Cerebellum (tissue), 4 donors: ENCODE measurements at places on chromosomes 4 and X.
A peak's percentile ranks its signal among the peaks of the same experiment; 100 is the strongest.

- DNase-seq, result no peak
These were observed 13.2 kb upstream of the CTSO start for GRCh38 chr4:155966731-155967395.

- DNase-seq, result peak; percentile 2
These were observed at the start of gene ADGRG2 for GRCh38 chrX:19121898-19122640. Gene ADGRG2 (minus strand): TSS chrX:19122468. CDS start chrX:19068834, 53,634 bp downstream.

- no peak for DNase-seq
These were observed 178 bp downstream of the NELFA start for GRCh38 chr4:2008671-2008920.

DNA sequence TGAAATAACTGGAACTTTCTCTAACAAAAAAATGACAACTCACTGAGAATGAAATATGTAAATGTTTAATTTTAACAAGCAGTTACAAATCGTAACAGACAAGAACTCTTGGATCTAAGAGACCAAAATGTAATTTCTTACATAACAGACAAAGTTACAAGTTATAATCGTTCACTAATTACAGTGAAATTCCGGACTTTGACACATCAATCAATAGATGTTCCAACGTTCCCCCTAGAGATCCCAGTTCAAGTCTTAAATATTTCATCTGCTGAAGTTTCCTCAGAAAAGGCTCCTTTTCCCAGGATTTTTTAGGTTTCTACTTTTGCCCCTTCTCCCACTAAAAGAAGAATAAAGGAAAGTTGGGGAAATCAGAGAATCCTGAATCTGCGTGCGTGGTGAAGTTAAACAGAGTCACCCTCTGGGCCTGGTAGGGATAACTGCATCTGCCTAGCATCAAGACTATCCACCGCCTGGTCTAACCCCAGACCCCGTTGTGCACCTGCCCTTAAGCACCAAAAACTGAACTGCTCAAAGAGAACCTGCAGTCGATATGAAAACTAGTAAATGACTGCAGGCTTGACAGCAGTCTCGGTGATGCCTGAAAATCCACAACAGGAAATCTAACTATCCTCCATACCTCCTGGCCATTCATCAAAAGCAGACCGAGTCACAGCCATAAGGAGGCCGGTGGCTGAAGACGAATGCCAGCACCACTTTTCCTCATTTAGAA lies 2.3 kb downstream of the IRF2 start:
- no peak for DNase-seq

- DNase-seq, result no peak
These were observed 17.0 kb downstream of the XKRX start for GRCh38 chrX:100911731-100912130.

DNA sequence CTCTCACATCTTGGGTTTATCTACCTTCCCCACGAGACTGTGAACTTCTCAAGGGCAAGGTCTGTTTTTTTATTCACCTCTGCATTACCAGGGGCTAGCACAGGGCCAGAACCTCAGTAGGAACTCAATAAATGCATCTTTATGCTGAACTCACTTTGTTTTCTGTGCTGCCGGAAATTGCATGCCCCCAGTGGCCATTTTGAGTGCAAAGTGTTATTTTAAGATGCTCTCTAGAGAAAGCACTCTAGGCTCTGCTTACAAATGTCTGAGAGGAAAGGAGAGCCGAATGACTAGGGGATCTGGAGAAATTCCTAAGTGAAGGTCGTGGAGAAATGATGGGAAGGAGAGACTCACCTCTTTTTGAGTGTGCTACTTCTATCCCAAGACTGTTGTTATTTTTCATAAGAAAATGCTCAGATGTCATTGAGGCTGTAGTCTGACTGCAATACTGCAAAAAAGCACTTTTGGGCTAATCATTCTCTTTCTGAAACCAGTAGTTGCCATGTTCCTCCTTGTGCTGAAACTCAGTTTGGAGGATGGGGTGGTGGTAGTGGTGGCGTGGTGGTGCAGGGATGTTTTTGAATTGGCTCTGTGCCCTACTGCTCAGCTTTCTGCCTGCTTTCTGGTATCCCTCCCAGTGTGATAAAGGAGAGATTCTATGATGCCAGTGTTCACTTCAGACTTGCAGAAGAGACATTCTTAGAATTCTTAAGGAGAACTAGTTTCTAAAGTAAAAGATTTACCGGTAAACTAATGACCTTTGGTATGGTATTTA lies 41.3 kb downstream of the DOCK11 start:
- peak; percentile 3 for DNase-seq

- no peak for DNase-seq
These were observed 98.7 kb downstream of the ATP8A1 start for GRCh38 chr4:42558156-42558555.

DNA sequence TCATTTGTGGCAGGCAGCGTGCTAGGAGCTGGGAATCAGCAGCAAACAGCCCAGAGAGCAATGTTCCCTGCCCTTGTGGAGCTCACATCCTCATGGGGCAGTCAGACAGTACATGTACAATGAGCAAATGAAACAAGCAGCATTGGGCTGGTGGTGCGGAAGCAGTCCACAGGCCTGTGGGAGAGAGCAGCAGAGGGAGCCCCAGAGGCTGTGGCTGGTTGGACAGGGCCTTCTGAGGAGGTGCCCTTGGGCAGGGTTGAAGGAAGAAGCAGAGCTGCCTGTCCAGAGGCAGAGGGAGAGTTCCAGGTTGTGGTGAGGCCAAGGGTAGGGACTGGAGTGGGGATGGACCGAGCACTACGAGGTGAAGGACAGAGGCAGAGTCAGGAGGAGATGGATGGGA lies 22.5 kb downstream of the MMGT1 start:
- DNase-seq, result no peak

GRCh38 chr4:107578321-107578720 lies 141.7 kb downstream of the PAPSS1 start:
- no peak for DNase-seq

DNA sequence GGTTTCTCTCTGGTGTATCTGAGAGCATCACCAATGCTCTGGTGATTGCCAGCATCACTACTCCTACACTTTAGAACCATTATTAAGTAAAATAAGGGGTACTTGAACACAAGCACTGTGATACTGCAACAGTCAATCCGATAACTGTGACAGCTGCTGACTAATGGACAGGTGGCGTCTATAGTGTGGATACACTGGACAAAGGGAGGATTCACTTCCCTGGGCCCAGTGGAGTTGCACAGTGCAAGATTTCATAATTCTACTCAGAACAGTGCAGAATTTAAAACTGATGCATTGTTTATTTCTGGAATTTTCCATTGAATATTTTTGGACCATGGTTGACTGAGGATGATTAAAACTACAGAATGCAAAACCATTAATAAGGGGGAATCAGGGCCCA lies 97.8 kb downstream of the SHROOM3 start:
- no peak for DNase-seq

GRCh38 chr4:181688872-181689271 lies 554.3 kb upstream of the TENM3 start:
- DNase-seq, result no peak

DNA sequence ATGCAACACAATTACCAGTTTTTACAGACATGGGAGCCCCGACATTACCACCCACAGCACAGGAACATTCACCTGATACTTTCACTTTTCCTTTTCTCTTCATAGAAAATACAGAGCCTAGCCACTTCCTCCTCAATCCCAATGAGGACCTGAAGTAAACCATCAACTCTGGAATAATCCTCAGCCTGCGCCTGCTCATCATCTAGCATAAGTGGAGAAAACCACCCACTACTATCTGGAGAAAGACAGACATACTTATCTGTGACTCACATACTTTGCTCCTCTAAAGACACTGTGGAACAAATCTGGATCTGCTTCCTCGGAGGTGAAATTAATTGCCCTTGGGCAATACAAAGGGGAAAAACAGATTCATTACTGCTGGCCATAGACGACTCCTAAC lies 47.8 kb downstream of the ZCCHC13 start:
- DNase-seq, result no peak

GRCh38 chrX:12002876-12003275 lies 135.4 kb upstream of the FRMPD4 start:
- no peak for DNase-seq

- DNase-seq, result no peak
These were observed 36.4 kb upstream of the GPR174 start for GRCh38 chrX:79107891-79108718.

DNA sequence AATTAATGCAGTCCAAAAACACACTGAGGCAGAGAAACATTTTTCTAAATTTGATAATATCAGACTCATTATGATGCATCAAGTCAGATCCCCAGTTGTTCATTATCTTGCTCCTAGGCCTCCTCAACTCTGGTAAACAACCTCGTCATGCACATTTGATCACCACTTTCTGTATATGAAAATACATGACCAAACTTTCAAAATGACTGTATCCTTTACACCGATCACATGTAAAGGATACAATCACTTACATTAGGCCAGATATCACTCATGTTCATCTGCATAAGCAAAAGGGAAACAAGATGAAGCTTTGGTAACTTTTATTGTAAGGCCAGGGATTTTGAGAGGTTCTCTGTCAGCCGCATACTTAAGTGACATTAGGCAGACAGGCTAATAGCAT lies 99.4 kb upstream of the IL1RAPL1 start:
- DNase-seq, result no peak

- no peak for DNase-seq
These were observed 35.9 kb downstream of the F8A2 start for GRCh38 chrX:155417769-155418168.

GRCh38 chrX:31092970-31093638 lies 21.3 kb upstream of the FTHL17 start:
- no peak for DNase-seq

DNA sequence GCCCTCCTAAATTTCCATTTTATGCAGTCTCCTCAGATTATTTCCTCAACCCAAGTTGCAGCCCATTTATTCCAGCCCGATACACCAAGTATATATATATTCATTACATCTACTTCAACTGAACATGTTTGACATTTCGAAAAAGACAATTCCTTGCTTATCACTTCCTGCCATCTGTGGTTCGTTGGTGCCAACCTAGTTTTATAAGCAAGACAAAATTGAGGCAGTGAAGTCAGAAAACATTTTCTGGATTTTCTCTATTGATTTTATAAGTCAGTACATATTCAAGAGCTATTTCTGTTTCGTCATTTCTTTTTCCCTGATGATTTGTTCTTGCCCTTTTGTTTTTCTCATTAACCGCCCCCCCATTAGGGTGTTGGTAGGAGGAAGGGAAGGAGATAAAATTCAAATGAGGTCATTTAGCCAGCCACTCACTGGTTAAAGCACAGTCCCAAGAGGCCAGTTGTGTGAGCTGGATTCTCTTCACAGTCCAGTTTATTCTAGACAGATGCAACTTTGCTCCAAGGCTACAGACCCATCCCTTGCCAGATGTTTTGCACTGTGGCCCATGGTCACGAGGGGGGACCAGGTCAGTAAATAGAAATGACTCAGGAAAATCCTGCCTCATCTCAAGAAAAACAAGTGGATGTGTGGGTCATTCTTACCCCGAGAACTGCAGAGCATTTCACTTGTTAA lies 20.3 kb upstream of the VEGFD start:
- DNase-seq, result no peak

DNA sequence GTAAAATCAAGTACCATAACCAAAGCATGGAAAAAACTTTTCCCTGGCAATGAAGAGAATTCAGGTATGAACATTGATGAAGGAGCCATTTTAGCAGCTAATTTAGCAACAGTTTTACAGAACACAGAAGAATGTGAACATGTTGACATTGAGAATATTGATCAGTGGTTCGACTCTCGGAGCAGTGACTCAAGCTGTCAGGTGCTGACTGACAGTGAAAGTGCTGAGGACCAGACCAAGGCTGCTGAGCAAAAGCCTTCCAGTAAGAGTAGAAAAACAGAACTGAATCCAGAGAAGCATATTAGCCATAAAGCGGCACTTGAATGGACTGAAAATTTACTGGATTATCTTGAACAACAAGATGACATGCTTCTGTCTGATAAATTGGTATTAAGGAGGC lies 2.8 kb downstream of the TIGD2 start:
- DNase-seq, result no peak

DNA sequence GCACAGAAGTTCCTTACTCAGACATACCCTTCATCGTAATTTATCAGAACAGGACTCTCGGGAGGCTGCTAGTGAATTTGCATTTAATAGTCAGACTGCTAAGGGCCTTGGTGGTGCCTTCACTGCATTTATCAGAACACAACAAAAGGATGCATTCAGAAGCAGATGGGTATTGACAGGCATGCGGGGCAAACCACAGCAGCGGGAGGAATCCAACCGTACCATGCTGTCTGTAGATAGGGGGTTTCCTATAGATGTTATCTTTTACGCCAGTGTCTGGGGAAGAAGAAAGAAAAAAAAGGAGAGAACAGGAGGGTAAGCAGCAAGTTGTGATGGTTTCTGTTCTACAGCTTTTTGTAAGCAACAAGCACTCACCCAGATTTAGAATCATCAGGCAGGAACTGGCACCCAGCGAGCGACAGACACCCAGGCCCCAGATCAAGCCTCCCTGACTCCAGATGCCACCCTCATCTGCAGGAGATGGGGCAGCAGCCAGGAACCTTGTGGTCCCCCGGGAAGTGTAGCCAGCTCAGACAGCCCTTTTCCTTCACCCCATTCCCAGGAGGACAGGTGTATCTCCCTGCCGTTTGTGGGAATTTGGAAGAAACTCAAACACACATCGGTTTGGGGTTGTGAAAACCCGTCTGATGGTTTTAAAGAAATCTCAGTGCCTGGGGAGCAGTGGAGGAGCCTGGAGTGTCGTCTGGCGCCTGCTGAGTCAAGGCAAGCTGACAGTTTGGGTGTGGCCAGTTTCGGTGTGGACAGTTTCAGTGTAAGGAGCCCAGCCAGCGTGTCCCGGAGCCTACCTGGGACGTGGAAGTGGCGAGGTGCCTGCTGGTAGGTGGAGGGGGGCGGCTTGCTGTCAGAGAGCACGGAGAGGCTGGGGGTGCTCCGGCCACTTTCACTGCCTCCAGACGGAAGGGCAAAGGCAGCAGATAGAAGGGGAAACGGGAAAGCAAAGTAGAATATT lies 80.0 kb upstream of the AFAP1 start:
- no peak for DNase-seq

DNA sequence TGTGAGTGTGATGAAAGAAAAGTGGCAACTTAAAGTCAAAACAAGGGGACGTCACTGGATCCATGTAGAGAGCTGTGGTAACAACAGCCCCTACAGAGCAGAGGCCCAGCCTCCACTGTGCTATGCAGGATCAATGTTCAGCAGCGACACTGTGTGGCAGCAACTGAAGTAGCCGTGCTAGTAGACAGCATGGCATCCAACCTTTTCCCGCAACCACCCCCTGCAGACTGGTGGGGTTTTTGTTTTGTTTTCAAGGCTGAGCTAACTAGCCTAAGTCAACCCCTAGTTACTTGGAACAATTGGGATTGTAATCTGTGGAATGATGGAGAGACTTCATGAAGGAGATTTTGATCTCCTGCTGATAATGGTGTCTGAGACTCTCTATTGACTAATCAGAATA lies 44.4 kb upstream of the PPARGC1A start:
- DNase-seq, result no peak

DNA sequence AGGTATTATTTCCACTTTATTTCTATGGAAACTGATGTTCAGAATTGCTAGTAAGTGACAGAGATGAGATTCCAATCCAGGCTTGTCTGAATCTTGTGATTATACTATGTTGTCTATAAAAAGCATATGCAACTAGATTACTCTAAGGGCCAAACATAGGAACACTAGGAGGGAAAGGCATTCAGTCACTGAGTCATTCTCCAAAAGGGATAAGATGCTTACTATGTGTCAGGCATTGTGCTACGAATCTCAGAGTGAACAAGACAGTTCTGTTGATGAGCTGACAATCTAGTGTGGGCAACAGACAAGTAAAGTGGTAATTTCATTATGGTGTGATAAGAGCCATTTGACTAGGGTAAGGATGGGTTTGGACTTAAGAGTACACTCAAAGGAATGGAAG lies 77.2 kb downstream of the RASL11B start:
- DNase-seq, result no peak
